ENCODE measurements at places on chromosomes 5 and 9. TPM values are rescaled to one million over a fixed set of nuclear protein-coding genes. Genes with fewer than 3 reads are reported as not detected.

DNA sequence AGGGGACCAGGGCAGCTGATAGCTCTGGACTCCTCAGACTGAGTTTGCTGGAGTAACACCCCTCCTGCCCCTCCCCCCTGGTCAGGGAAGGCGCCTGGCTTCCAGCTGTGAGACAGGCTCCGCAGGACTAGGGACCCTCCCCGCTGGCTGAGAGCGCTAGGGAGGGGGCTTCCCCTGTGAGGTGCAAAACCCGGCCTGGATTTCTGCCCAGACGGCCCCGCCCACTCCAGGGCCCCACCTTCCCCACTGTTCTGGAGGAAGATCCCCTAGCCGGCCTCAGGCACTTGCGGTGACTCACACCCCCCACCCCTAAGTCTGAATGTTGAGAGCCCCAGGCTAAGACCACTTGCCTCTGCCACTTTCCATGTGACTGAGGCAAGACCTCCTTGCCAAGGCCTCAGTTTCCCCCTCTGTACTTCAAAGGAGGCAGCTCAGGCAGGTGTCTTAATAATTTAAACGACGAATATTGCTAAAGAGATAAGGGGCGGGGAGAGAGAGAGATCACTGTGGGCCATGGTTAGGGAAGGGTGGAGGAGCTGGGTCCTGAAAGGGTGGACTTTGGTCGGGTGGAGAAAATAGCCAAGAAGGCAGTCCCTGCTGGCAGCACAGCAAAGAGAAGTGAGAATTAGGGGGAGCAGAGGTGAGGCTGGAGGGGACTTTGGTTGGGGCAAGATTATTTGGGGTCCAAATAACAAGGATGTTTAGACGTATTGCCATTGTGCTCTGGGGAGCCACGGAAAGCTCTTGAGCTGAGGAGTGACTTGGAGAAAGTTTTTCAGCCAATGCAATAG lies 1.0 kb upstream of the DAB2IP start:
- DNase-seq = no peak

The RAD50 gene
- total RNA-seq = 11.4 TPM

The GABRA1 gene
- total RNA-seq = not detected

GRCh38 chr5:160175438-160176218 lies 53.7 kb upstream of the FABP6 start:
- peak; percentile 93 for DNase-seq

The PGM5 gene
- total RNA-seq = 1.5 TPM

DNA sequence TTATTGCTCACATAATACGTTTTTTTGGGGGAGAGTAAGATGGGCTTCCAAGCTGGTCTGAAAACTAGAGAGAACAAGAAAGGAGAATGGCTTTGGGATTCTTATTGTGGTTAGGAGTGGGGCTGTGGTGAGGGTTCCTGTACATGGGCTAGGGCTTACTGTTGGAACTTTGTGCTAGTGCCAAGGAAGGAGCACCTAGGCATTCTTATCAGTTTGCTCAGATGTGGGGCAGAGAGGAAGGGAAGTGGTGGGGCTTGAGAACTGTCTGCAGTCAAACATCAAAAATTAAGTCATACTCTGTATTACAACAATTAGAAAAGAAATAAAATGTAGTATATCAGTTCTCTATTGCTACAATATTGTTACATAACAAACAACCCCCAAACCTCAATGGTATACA lies 4.0 kb upstream of the THBS4 start:
- no peak for DNase-seq

The GZMA gene
- total RNA-seq = not detected

GRCh38 chr5:150609843-150610584 lies 30.4 kb upstream of the SYNPO start:
- peak; percentile 41 for DNase-seq

DNA sequence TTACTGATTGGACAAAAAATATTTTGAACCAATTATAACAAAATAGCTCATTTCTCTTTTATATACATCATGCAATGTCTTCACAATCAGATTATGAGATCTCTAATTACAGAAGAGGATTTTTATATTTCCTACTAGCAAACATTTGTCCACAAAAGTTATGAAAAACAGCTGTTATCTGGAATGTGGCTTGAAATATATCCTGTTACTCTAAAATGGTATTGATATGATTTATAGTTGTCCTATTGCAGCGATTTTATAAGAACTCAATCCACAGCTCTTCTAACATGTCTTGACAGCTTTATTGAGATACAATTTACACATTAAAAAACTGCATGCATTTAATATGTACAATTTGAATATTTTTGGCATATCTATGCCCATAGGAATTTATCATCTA lies 779.9 kb upstream of the ACO1 start:
- DNase-seq = no peak

The EQTN gene
- total RNA-seq = not detected

GRCh38 chr5:106637275-106637674 lies 1033.5 kb downstream of the EFNA5 start:
- no peak for DNase-seq

- no peak for DNase-seq
Measured at GRCh38 chr9:88237479-88237961, 99.2 kb upstream of the SPATA31C2 start.

DNA sequence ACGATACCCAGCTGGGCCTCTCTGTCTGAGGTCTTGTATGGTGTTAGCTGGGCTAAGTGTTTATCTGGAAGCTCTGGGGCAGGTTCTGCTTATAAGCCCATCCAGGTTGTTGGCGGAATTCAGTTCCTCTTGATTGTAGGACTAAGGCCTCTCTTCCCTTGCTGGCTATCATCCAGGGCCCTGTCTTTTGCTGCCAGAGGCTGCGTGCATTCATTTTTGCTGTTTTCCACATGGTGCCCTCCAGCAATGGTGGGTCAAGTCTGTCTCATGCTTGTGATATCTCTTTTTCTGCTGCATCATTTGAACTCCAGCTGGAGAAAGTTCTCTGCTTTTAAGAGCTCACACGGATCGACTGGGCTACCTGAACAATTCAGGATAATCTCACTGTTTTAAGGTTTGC lies 105.7 kb upstream of the ZNF618 start:
- DNase-seq = no peak

DNA sequence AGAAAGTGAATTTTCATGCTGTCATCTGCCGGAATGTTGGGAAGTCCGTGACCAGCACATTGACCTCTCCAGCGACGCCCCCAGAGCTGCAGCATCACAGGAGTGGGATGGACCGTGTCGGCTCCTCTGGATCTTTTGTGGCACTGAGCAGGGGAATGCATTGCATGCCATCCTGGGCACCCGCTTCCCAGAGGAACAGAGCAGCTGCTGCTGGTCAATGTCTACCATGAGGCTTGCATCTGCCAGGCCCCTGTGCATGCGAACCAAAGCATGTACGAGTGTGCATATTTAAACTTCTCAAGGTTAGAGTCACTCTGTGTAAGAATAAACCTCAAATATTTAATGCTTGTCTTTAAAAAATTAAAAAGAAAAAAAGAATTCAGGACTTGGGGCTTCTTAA lies 414.8 kb downstream of the GADD45G start:
- DNase-seq = no peak

- DNase-seq = no peak
Measured at GRCh38 chr9:129962889-129963703, 79.9 kb downstream of the FNBP1 start.

GRCh38 chr9:18821788-18822187 lies 211.2 kb downstream of the SAXO1 start:
- no peak for DNase-seq

Measured in G401 (cell line).